ENCODE measurements at places on chromosomes 11 and 22.

DNA sequence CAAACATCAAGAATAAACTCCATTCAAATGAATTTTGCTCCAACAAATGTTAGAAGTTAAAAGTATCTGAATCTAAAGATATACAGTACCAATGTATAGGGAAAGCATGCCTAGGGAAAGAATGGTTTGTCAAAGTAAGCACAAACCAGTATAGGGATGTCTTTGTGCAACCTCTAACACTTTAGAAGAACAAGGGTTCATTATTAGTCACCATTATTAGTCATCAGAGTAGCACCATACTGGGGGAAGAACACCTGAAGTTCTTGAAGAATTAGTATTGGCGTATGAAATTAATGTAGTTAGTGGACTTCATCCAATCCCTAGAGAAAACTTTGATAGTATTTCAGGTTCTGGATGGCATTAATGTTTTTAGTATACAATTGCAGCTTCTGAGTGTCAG, 943.7 kb downstream of the METTL15 start:
- DNase-seq, result no peak

- DNase-seq, result peak; percentile 81
These were observed 42.5 kb downstream of the LARGE2 start for GRCh38 chr11:45964911-45965389.

DNA sequence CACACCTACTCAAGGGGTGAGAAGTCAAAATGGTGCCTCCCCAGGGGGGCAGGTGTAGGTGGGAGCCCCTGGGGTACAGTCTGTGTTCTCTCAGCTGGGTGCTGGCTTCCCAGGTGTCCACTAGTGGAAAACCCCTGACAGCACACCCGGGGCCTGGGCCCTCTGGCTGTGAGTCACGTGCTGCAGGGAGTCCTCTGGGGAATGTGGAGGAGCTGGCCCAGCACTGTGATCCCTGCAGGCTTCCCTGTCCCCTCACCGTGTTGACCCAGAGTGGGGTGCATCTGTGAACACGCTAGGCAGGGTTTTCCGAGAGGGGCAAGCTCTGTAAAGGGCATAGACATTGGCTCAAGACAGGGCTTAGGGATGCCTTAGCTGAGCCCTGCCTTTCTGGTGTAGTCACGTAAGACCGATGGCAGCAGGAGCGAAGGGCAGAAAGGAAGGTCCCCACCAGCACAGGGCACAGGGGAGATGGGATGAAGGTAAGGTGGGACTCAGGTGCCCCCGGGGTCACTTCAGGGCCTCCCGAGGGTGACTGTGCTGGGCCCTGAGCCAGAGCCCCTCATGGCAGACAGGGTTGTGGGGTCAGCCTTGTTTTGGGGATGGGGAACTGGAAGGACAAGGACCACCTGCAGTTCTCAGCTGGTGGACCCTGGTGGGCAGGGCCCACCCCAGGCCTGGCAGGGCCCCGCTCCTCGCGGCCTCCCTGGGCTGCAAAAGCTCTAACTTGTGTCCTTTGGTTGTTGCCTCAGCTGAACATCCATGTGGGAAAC, 14.1 kb downstream of the DERL3 start:
- no peak for DNase-seq

GRCh38 chr11:12251666-12252560, 125.5 kb upstream of the PARVA start:
- no peak for DNase-seq

- no peak for DNase-seq
These were observed 11.3 kb downstream of the MAML2 start for GRCh38 chr11:96331699-96332116.
